MCF 10A (cell line): ENCODE measurements at places on chromosomes 5 and 9. TPM values are rescaled to one million over a fixed set of nuclear protein-coding genes. Genes with fewer than 3 reads are reported as not detected.

The TMEM215 gene
- total RNA-seq: not detected in 2 replicates

GRCh38 chr9:110198357-110198756, 9.6 kb downstream of the C9orf152 start:
- no peak for DNase-seq

DNA sequence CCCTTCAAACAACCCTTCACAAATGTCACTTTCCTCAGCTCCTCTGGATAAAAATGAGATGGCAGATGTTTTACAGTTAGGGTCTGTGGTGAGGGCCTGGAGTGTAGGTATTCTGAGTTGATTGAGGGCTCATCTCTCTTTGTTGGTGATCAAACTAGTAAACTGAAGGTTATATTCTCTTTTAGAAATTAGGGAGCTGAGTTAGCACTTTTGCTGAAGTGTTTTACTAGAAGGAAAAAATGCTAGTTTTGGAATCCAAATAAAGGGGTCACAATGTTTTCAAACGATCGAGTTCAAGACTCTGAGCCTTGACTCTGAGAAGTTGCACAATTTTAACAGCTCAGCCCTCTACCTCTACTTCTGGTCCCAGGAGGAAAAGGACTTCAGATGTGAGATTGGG, 23.4 kb downstream of the RHOBTB3 start:
- no peak for DNase-seq

DNA sequence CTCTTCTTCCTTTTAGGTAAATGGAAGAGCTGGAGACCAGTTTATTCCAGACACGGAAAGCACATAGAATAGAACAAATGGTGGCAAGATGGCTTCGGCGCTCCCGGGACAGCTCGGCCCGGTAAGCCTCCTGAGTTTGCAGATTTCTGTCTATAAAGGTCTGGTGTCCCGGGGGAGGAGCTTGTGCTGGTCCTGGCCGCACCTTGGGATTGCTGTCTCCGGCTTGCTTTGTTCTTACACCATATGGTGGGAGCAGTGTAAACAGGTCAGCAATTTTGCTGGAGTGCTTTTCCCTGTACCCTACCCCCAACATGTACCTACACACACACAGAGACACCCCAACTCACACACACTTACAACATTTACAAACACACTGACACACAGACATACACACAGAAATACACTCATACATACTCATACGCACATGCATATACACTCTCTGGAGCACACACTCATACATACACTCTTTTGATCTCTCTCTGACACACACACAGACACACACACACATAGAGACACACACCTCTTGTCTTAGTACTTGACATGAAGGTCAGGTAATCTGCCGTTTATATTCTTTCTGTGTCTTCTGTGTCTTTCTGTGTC, 42.0 kb downstream of the FRMPD1 start:
- no peak for DNase-seq

The CA9 gene
- total RNA-seq: not detected in 2 replicates

DNA sequence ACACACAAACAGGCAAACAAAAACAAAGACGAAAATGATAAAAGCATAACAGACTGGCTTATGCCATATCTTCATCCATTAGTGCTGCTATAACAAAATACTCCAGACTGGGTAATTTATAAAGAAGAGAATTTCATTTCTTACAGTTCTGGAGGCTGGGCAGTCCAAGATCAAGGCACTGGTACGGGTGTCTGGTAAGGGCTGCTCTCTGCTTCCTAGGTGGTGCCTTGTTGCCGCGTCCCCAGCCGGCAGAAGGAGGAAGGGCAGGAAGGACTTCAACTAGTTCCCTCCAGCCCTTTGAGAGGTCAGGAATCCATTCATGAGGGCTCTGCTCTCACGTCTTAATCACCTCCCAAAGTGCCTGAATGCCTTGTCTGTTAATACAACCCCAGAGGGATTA, 122.6 kb downstream of the BOD1 start:
- no peak for DNase-seq

- DNase-seq: no peak
Measured at GRCh38 chr5:59276917-59277372, 616.6 kb downstream of the PDE4D start.
